Stimulated activated CD8-positive, alpha-beta memory T cell treated with anti-CD3 and anti-CD28 coated beads, Interleukin-2, amount 100 ng/mL, for 1 hour (primary cell): ENCODE measurements at places on chromosomes 3 and 15.

DNA sequence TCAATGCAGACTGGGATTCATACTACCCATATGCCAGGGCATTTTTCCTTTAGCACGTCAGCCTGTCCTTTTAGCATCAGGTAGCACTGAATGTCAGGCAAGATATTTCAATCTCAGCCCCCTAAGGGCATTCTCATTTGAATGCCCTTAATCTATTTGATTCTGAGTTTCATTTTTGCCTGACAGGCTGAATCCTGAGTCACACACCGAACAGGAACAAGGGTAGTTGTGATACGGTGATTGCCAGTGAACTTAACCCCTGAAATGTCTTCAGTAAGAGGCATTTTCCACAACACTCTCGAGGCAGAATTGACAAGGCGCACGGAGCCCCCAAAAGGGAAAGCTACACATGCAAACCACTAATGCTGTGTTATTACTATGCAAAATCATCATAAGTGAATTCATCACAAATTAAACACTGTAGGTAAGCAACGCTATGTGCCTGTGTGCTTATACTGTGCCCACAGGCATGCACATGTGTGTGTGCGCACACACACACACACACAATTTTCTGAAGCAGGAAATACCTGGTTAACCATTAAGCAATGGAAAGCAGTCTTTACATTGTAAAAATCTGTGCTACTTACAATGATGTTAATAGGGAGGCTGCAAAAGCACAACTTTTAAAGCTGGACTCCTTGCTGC is 130.4 kb downstream of the ZNF385D start:
- no peak for DNase-seq

DNA sequence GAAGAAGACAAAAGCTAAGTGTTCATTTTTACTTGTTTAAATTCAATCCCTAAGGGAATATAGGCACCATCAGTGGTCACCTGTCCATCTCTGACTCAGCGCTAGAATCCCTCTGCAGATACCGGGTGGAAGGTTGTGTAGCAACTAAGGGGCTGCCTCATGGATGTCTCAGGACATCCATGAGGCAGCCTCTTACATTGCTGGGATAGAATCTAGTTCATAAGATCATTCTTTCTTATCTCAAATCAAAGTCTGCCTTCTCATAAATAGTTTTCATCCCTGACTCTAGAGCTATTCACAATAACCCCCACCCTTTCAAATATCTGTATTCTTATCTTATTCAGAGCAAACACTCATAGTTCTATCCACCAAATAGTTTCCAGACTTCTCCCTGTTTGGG is 38.1 kb downstream of the HSPBAP1 start:
- DNase-seq = no peak

GRCh38 chr3:193813501-193813830 is 220.5 kb downstream of the OPA1 start:
- no peak for DNase-seq

GRCh38 chr3:114887806-114888205 is 259.3 kb downstream of the ZBTB20 start:
- DNase-seq = no peak

GRCh38 chr3:153246331-153246730 is 84.3 kb downstream of the RAP2B start:
- no peak for DNase-seq

- DNase-seq = no peak
These were observed 40.9 kb downstream of the GNB4 start for GRCh38 chr3:179410331-179410730.

DNA sequence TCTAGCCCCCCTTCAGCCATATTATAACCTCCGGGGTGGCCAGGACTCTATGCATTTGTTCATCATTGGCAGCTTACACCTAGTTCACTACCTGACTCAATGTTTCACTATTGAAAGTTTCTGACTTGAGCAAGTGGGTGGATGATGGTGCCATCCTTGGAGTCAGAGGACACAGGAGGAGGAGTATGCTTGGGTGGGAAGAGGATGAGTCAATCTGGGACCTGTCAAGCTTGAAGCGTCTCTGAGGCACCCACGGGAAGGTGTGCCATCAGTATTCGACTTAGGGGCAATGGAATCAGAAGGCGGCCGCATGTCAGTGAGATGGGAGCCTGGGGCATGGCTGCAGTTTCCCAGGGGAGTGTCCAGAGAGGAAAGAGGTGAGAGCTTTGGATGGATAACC is 133.3 kb downstream of the EPHB1 start:
- DNase-seq = no peak

DNA sequence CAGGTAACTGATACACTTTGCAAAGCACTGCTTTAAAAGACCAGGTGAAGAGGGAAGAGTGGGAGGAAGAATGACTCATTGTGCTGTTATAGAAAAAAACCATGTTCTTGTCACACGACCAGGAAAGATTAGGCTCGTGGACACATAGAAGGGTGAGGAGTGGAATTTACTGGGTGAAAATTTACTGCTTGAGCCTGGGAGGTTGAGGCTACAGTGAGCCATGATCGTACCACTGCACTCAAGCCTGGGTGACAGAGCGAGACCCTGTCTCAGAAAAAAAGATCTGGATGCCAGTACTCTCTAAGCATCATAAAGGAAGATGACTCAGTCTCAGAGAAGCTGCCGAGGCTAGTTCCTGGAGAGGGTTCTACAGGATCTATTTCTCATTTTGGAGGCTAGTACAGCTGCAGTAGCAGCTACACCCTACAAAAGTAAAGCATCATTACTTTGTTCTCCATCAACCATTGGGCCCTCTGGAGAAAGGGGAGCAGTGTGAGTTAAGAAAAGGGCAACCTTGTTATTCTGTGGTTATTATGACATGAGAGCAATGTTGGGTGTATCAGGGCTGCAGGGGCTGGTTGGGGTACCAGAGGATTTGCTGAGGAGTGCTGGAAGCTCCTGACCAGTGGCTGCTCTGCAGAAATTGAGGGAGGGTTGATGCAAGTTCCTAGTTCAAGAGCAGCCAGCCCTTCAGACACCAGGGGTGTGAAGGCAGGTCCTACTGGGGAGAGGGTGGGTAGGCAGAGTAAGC is 75.4 kb downstream of the CMTM8 start:
- DNase-seq = no peak

GRCh38 chr15:37877851-37878741 is 56.3 kb upstream of the TMCO5A start:
- DNase-seq = no peak

DNA sequence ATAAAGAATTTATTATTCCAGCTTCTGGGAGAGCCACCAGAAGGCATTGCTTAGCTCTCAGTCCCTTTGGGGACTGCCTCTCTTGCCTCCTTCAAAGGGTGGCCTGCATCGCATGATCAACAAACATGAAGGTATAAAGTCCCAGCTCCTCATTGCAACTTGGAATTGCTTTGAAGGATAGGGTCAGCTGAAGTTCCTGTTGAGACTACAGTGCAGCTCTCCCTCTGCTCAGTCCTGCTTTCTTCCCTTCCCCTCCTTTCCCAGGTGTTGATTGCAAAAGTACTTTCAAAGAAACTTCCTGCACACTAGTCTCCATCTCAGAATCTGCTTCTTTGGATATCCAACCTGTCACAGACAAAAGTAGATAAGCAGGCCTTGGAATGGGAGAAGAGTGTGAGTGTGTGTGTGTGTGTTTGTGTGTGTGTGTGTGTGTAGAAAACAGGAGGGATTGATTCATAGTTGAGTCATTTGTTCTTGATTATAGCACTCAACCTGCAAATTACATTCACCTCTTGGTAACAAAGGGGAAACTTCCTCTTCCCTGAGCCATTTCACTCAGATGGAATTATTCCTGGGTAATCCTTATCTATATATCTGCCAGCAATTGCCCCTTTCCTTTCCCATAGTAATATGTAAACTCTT is 13.7 kb downstream of the CCR8 start:
- DNase-seq = no peak

GRCh38 chr15:59736181-59736580 is 47.1 kb upstream of the BNIP2 start:
- no peak for DNase-seq

- no peak for DNase-seq
These were observed 16.9 kb upstream of the TSC22D2 start for GRCh38 chr3:150391161-150391560.

- no peak for DNase-seq
These were observed 23.7 kb downstream of the SRPRB start for GRCh38 chr3:133829310-133829707.

DNA sequence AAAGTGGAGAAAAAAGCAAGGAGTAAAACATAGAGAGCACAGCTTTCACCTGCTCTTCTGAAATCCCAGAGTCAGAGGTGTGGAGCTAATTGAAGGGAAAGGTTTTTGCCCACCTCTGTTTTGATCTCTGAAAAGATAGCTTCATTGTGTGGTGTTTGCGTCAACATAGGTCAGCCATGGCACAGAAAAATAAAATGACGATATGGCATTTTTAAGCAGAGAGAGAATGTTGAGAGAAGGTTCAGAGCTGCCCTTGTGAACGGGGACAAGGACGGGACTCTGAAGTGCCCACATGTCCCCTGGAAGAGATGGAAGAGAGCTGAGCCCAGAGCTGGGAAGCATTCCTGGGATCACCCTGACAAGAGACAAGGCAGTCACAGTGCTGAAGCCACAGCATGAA is 249.4 kb upstream of the PLSCR5 start:
- DNase-seq = no peak

DNA sequence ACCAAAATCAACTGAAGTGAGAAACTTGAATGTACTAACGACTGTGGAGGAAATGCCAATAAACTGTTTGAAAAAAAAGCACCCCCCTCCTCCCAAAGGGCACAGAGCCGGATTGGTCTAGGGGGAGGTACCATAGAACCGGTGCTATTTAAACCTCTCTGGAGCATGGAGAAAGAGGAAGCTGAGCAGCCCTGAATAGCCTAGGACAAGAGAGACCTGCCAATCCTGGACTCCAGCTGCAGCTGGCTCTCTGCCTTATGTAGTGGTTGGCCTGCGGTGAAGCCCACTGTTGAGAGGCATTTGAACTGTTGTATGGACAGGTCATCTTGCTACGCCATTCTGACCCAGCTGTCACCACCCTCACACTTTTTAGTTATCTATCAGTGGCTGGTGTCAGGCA is 1.5 kb upstream of the SH3GL3 start:
- DNase-seq = no peak

DNA sequence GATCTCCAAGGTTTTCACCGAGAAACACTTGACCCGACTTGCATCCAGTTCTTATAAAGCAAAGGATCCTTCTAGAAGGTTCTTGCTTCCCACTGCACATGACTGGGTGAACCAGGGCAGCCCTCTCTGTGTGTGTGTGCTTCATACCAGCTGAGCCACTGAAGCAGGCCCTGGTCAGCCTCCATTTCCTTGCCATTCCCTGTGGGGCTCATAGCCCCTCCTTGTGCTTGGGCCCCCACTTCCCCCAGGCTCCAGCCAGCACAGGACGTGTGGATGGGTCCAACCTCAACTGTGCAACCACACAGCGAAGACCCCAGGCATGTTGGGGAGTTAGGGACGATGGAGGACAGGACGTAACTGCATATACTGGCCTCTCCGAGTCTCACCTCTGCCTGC is 15.5 kb downstream of the KLF15 start:
- DNase-seq = no peak

DNA sequence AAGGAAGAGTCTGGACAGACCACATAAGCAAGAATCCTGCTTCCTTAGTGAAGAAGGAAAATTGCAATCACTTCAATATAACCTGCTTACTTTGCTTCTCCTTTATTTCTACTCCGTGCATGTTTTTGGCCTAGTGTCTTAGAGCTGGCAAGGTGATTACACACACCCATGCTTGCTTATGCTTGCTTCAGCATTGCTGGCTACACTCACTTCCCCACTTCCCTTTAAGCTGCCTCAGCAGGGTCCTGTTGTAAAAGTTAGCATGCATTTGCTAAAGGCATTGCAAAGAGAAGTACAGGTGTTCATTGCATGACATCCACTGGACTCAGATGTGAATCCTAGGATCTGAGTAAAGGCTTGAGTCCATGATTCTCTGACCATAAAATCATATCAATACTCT is 47.5 kb upstream of the STT3B start:
- DNase-seq = no peak

DNA sequence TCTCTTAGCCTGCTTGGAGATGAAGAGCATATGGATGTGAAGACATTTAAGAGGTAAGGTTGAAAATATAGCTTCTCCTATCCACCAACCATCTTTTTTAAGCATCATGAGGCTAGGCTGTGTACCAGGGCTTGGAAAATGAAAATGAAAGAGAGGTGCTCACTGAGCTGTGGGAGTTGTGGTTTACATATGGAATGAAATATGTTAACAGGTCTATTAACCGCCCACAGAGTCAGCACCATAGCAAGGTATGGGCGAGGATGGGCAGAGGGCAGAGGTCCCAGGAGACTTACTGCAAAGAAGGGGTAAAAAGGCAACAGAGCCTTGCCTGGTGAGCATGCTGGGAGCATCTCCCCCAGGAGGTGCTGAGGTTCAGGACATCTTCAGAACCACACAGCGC is 273.1 kb downstream of the GABRG3 start:
- no peak for DNase-seq

GRCh38 chr3:170475092-170475685 is 56.5 kb downstream of the CLDN11 start:
- no peak for DNase-seq

DNA sequence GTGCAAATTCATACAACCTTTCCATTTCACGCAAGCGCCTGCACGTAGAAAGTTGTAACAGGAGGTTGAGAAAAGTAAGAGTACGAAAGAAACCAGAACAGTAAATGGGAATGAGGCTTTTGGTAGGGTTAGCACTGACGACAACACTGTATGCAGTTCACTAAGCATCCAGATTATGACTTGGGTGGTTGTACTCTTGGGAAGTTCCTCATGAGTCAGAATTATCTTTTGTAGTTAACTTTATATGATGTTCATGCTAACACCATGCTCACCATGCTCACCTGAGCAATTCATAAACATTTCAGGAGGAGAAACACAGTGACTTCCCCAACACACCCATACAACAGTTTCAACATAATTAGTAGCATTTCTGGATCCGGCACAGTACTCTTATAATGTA is 3.0 kb upstream of the LPP start:
- DNase-seq = no peak

GRCh38 chr3:177982034-177982433 is 554.2 kb upstream of the KCNMB2 start:
- no peak for DNase-seq

DNA sequence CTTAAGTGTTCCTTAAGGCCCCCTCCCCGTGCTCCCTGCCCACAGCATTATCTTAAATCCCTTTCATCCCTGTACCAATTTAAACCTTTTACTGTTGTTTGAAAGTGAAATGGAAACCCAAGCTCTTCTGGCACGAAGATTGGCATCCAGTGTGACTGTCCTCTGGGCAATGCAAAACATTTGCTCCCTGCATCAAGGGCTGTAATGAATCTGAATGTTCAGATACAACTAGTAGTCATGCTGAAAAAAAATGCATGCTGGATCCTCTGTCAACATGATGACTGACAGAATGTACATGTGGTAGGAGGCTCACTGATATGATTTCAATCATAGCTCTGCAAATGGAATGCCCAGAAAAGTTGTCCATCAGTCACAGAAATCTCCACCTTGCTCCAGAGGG is 8.1 kb upstream of the CDIN1 start:
- DNase-seq = no peak

GRCh38 chr3:132321304-132321703 is 4.1 kb downstream of the ACP3 start:
- no peak for DNase-seq
